ENCODE measurements at places on chromosomes 3 and 15. TPM values are rescaled to one million over a fixed set of nuclear protein-coding genes. Genes with fewer than 3 reads are reported as not detected.

The CAND2 gene
- 1.5 TPM for total RNA-seq

The ASB14 gene
- total RNA-seq = not detected

The TAGLN3 gene
- not detected for total RNA-seq

The NR2E3 gene
- total RNA-seq = 0.20 TPM

The SLC22A13 gene
- total RNA-seq = under 0.01 TPM

The RARB gene
- total RNA-seq = 2.8 TPM

The CHRNB4 gene
- not detected for total RNA-seq

The ABTB1 gene
- total RNA-seq = 8.5 TPM

The MAGEL2 gene
- total RNA-seq = not detected

The KBTBD8 gene
- total RNA-seq = 1.5 TPM

The KIF15 gene
- 1.6 TPM for total RNA-seq

The SPCS1 gene
- total RNA-seq = 38.4 TPM

The NME9 gene
- 0.22 TPM for total RNA-seq

The TERC gene
- 118 TPM for total RNA-seq

The FANCD2OS gene
- not detected for total RNA-seq

The CP gene
- 0.60 TPM for total RNA-seq

The ULK4 gene
- 6.3 TPM for total RNA-seq

The FGF12 gene
- total RNA-seq = 1.6 TPM

The NMNAT3 gene
- 0.87 TPM for total RNA-seq

The ARGFX gene
- not detected for total RNA-seq

The ILDR1 gene
- total RNA-seq = not detected

The GRK7 gene
- not detected for total RNA-seq

The SCAANT1 gene
- total RNA-seq = 1.7 TPM

The CKMT1A gene
- not detected for total RNA-seq

The DTWD1 gene
- total RNA-seq = 12.1 TPM

The FOXL2NB gene
- total RNA-seq = not detected

The IGF2BP2 gene
- total RNA-seq = 19.0 TPM

The RAD51 gene
- total RNA-seq = 1.6 TPM

The ZNF501 gene
- total RNA-seq = 2.4 TPM

The SH2D7 gene
- total RNA-seq = not detected

All from lung microvascular endothelial cell (primary cell).